ENCODE measurements at places on chromosomes 6 and 20.

DNA sequence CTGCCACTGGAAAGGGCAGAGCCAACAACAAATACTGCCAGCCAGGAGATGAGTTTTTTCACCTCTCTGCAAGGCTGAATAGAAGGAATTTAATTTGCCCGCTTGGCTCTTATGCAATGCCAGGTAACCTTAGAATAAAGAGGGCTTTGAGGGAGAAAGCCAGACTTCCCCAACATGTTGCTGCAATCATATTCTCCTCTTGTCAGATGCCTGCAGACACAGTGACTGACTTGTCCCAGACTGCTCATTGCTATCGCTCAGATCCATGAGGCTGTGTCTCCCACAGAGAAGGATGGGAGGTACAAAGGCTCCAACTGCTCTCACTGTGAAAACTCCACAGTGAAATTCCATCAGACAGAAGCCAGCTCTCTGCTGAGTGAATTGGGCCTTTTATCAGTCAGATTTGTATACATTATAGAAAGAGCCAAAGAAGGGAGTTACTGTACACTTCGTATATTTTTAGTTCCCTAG is 517.0 kb upstream of the ID4 start:
- no peaks in the 10 kb centered on the region for H3K4me1 ChIP-seq
- H3K4me3 ChIP-seq = no peak overlapping the region
- H3K27ac ChIP-seq = no peak overlapping the region
- DNase-seq = no peak

DNA sequence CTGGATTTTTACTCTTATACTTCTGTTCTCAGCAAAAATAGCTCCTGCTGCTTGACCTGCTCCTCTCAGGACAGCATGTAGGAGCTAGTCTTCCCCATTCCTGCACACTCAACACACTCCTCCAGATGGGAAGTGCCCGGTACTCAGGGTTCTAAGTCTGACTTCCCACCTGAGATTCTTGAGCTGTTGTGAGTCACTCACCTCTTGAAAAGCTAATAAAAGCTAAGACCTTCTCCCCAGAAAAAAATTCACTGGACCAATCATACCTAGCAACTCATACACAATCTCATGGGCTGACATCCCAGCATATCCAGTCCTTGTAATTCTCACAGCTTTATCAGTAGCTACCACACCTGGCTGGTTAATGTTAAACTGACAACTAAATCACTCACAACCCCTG is 53.5 kb downstream of the TRPC4AP start:
- H3K27me3 ChIP-seq = no peaks in the 10 kb centered on the region
- no peak for DNase-seq
- H3K4me3 ChIP-seq = no peak overlapping the region
- peak overlapping the region; percentile 66 for H3K27ac ChIP-seq
- peaks cover 6% of the 10 kb centered on the region for H3K4me1 ChIP-seq
- H3K36me3 ChIP-seq = peaks cover 5% of the 10 kb centered on the region

DNA sequence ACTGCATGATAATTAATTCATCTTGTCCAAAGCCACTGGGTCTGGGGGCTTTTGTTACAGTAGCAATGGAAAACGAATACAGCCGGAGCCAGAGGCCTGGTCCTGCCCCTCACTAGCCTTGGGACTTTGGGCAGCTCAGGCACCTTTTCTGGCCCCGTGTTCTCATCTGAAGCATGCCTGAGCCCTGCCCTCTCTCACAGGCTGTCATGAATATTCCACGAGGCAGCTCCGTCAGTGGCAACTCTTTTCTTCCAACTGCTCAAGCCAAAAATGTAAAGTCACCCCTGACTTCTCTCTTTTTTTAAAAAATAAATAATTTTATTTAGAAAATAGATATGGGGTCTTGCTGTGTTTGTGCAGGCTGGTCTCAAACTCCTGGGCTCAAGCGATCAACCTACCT is 5.3 kb downstream of the BNIP5 start:
- peaks cover 28% of the 10 kb centered on the region for H3K27me3 ChIP-seq
- no peaks in the 10 kb centered on the region for H3K4me1 ChIP-seq
- H3K27ac ChIP-seq = no peak overlapping the region

DNA sequence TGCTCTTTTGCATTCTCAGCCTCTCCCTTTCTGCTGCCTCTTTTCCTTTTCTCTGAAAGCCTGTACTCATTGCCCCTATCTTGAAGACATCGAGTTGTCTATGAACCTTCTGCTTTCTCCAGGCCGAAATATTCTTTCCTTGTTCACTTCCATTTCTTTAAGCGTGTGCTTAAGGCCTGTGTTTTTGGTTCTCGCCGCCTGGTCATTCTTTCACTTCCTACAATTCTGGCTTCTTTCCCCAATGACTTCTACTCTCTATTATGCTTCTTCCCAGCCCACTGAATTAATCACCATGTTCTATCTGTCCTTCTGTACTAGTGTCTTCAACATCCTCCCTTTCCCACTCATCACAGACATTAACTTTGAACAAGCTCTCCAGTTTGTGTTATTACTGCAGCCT is 69.6 kb downstream of the C6orf52 start:
- DNase-seq = no peak
- no peak overlapping the region for H3K4me3 ChIP-seq
- no peaks in the 10 kb centered on the region for H3K27me3 ChIP-seq
- no peak overlapping the region for H3K27ac ChIP-seq
- H3K4me1 ChIP-seq = peaks cover 2% of the 10 kb centered on the region

GRCh38 chr6:137978252-137978896 is 111.3 kb downstream of the TNFAIP3 start:
- no peak overlapping the region for H3K4me3 ChIP-seq
- H3K27me3 ChIP-seq = no peaks in the 10 kb centered on the region
- H3K27ac ChIP-seq = no peak overlapping the region
- H3K36me3 ChIP-seq = no peaks in the 10 kb centered on the region
- H3K4me1 ChIP-seq = peaks cover 39% of the 10 kb centered on the region
- DNase-seq = no peak

DNA sequence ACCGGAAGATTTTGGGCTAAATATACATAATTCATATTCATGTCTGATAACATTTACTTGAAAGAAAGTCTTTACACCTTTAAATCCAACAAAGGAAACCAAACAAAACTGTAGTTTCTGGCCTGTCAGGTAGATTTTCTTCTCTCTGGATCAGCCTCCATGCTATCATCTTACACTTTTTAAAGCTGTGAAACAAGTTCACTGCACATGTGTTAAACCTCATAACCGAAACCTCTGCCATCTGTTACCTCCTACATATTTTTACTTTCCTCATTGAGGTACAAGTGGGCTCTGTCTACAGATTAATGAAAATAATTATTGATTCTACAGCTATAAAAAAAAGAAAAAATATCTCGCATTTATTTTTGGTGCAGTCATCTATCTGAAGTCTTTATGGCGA is 149.9 kb downstream of the RALGAPA2 start:
- peaks cover 14% of the 10 kb centered on the region for H3K36me3 ChIP-seq
- DNase-seq = no peak
- no peaks in the 10 kb centered on the region for H3K27me3 ChIP-seq
- H3K4me3 ChIP-seq = no peak overlapping the region
- peaks cover 5% of the 10 kb centered on the region for H3K4me1 ChIP-seq

DNA sequence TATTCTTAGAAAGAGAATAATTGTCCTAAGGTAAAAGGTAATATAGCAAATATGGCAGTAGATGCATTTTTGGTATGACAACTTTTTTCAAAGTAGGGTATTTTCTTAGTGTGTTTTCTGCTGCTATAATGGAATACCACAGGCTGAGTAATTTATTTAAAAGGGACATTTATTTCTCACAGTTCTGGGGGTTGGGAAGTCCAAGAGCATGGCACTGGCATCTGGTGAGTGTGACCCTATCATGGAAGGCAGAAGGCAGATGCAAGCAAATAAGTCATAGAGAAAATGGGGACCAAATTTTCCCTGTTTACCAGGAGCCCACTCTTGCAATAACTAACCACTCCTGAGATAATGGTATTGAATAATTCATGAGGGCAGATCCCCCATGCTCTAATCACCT is 922.5 kb upstream of the MAN1A1 start:
- no peak overlapping the region for H3K4me3 ChIP-seq
- H3K36me3 ChIP-seq = no peaks in the 10 kb centered on the region

DNA sequence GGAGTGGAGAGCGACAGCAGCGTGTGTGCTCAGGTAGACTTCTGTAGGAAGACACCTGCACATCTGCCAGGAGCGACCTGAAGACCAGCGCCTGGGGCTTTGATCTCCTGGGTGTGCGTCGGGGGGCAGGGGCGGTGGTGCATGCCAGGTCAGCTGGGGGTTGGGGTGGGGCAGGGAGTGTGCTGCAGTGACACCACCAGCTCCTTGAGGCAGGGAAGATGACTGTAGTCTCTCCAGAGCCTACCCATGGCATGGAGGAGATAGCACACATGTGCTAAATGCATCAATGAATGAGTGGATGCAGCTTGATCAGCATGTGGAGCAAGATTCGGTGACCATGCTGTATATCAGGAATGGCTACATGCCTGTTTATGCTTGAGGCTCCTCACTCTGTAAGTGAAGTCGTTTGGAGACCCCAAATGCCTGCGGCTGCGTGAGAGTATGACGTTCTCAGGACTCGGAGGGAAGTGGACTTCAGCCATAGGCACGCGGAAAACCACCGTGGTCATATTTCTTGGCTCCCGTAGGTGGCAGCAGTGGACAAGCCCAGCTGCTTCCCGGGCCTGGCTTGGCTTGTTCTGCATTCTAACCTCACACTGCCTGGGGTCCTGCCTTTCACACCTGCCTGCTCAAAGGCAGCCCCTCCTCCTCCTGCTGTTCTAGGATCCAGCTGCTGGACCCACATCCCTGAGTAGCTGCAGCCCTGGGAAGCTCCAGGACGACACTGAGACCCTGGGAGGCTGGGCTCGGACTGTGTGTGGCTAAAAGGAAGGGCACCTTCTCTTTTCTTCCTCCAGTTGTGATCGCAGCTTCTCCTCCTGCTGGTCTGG is 39.4 kb upstream of the KCNK16 start:
- H3K27me3 ChIP-seq = peaks cover 8% of the 10 kb centered on the region
- DNase-seq = peak; percentile 52
- H3K27ac ChIP-seq = no peak overlapping the region
- H3K4me1 ChIP-seq = peaks cover 3% of the 10 kb centered on the region
- H3K4me3 ChIP-seq = no peak overlapping the region

GRCh38 chr6:63636518-63637021 is 968 bp downstream of the PHF3 start:
- H3K27ac ChIP-seq = peak overlapping the region; percentile 94
- H3K27me3 ChIP-seq = no peaks in the 10 kb centered on the region
- H3K4me3 ChIP-seq = peak overlapping the region; percentile 92
- DNase-seq = peak; percentile 54

DNA sequence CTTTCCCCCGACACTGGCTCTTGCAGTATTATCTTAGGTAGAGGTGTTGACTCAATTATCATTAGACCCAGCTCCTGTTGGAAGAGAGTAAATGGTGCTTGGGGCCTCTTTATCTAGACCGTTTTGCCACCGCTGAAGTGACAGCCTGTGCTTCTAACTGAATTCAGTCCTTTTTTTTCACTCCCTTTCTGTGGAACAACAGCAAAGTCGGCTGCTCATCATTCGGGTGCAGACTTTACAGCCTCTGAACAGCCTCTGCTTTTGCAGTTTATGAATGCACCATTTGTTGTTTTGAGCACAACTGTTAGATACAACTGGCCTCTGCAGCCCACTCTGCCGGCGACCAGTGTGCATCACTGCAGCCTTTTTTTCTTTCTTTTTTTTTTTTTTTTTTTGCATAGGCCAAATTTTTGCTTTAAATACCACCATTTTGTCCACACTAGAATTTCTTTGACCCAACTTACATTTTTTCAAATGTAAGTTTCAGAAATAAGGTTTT is 35.8 kb downstream of the RREB1 start:
- H3K27ac ChIP-seq = no peak overlapping the region
- peaks cover 8% of the 10 kb centered on the region for H3K36me3 ChIP-seq
- H3K4me3 ChIP-seq = no peak overlapping the region
- H3K27me3 ChIP-seq = no peaks in the 10 kb centered on the region
- no peak for DNase-seq

DNA sequence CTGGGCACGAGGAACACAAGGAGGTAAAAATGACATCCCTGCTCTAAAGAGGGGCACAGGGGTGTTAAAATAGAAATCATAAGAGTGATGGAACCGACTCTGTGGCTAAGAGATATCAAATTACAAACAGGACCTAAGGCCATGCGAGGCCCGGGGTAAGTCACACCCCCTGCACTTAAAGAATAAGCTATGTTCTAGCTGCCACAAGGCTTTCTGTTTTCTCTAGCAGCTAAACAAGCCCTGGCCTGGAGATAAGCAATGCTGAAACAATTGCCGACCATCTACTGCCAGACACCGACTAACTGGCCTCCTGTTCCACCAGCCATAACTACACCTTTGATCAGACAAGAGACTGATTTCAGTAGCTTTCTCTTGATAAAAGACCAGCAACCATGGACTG is 32.4 kb downstream of the MDGA1 start:
- H3K27ac ChIP-seq = no peak overlapping the region
- no peak overlapping the region for H3K4me3 ChIP-seq
- no peaks in the 10 kb centered on the region for H3K27me3 ChIP-seq
- peaks cover 2% of the 10 kb centered on the region for H3K4me1 ChIP-seq
- peaks cover 2% of the 10 kb centered on the region for H3K36me3 ChIP-seq

DNA sequence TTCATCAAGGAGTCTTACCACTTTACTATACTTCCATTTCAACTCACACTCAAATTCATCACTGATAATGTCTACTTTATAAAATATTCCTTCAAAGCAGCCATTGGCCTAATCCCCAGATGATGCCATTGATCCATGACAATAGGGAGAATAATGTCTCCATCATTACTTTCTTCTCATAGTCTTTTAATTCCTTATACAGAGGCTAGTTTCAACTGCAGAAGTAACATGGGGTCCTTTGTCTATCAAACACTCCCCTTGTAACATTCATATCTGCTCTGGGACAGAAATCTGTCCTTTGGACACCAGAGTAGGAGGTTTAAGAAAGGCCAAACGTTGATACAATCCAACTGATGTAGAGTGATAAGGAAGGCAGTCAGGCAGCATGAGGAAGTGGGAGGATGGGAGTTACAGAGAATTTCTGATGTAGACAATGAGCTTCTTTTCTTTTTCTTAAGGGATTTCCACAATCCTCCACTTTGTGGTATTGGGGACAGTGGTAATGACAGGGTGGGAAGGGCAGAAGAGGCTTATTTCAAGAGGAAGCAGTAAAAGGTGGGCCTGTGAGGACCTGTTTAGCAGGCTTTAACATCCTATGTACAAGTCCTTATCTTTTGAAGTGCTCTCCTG is 18.9 kb upstream of the HLA-DOA start:
- no peak for DNase-seq
- peak overlapping the region; percentile 19 for H3K27ac ChIP-seq
- H3K27me3 ChIP-seq = peaks cover 48% of the 10 kb centered on the region
- peaks cover 14% of the 10 kb centered on the region for H3K4me1 ChIP-seq
- no peaks in the 10 kb centered on the region for H3K36me3 ChIP-seq

GRCh38 chr6:111599259-111599658 is 6.4 kb downstream of the TRAF3IP2 start:
- no peak for DNase-seq
- no peak overlapping the region for H3K27ac ChIP-seq
- peaks cover 28% of the 10 kb centered on the region for H3K4me1 ChIP-seq
- H3K4me3 ChIP-seq = no peak overlapping the region
- no peaks in the 10 kb centered on the region for H3K27me3 ChIP-seq

DNA sequence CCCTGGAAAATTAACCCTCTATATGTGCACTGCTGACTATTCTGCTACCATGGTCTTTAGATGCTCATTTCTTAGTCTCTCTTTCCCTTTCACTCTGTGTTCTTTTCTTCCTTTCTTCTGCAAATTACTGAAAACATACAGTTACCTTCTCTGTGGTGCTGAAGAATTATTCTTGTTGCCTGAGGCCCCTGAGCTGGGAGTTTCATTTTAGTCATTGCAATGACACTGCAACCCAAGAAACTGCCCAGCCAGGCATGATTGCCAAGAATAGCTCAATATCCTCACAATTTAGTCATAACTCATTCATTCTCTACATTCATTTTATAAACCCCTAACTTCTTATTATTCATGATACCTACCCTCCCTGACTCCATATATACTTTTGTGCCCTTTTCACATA is 245.8 kb upstream of the RAB32 start:
- no peak overlapping the region for H3K27ac ChIP-seq
- H3K36me3 ChIP-seq = no peaks in the 10 kb centered on the region
- no peak for DNase-seq
- no peak overlapping the region for H3K4me3 ChIP-seq
- no peaks in the 10 kb centered on the region for H3K27me3 ChIP-seq
